Colonic mucosa (tissue), 4 donors: ENCODE measurements at places on chromosomes 3 and 15. TPM values are rescaled to one million over a fixed set of nuclear protein-coding genes. Genes with fewer than 3 reads are reported as not detected.

DNA sequence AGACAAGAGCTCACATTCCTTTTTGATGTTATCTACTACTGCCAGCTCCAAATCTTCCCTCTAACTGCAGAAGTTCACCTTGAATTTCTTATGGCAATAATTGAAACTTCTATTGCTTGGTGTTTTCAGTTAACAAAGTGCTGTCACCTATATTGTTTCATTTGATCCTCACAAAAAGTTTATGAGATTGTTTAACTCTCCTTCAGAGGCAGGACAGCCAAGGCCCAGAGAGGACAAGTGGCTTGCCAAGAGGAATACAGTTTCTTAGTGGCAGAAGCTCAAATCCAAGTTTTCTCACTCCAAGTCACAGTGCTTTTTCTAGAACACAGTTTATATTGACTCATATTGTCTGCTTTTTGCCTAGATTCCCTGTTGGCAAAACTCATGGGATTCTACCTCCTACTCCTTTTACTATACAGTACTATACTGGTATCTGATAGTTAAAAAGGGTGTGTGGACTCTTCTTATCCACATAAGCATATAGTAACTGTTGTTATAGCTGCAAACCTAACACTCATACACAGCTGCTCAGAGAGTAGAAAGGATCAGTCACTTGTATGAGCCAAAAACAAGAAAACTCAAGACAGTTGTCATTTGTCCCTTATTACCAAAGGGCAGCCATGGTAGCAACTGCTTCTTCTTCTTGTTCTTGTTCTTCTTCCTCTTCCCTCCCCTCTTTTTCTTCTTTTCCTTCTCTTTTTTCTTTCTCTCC lies 15.9 kb downstream of the TM4SF4 start:
- no peaks in the 10 kb centered on the region for H3K36me3 ChIP-seq
- H3K27ac ChIP-seq = no peak overlapping the region
- H3K4me3 ChIP-seq = no peak overlapping the region
- H3K27me3 ChIP-seq = no peaks in the 10 kb centered on the region
- no peak for DNase-seq
- H3K4me1 ChIP-seq = no peaks in the 10 kb centered on the region

DNA sequence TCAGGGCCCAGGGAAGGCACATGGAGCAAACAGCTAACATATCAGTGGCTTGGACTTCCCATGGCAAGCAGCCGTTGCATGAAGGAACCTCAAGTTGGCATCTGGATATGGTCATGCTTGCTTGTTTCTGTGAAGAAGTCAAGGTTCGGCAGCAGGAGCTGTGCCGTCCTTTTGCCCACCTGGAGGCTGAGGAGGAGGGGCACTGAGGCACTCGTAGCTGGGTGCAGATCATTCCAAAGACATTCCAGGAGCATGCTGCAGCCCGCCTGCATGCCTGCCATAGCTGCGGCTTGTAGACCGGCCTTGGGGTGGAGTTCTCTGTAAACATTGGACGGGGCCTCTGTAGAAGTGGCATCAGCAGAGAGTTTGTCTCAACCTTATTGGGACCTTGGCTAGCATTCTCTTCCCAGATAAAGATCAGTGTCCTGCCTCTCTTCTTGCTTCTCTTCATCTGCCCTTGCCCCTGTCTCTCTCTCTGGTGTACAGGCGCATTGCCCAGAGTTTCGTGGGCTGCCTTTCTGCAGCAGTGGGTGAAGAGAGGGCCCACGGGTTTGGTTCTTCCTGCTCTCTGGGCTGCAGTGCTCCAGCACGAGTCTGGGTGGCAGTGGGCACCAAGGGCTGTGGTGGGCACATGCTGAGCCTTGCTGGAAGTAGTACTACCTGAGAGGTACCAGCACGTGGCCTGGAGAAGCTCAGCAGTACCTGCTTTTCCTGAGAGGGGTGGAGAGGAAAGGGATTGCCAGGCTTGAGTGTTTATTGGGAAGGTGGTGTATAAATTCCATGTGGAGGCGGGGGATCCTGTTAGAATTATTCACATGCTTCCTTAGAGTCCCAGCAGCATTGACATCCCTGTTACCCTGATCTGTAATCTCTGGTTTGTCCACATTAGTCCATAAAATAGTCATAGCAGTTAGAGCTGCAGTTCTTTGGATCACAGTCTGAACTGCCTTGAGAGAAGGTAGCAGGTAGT lies 49.4 kb downstream of the CHCHD6 start:
- H3K4me3 ChIP-seq = no peak overlapping the region
- H3K36me3 ChIP-seq = no peaks in the 10 kb centered on the region
- no peaks in the 10 kb centered on the region for H3K27me3 ChIP-seq

- H3K4me3 ChIP-seq = no peak overlapping the region
- DNase-seq = no peak
- no peaks in the 10 kb centered on the region for H3K36me3 ChIP-seq
Observed at GRCh38 chr3:175590745-175591144, 731.6 kb downstream of the NAALADL2 start.

DNA sequence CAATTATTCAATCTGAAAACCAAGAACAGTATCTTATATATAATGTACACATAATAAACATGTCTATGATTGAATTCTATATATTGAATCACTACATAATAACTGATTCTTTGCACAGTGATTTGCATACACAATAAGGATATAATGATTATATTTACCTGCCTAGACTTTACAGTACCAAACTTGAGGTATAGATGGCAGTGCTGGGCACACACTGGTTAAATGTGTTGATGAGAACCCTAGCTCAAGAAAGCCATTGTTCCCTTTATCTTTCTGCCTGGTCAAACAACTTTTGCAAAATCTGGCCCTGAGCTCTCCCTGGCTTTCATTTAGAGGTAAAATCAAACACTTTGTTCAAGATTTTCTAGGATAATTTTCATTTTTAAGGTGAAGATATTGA lies 697.7 kb downstream of the TUSC7 start:
- H3K4me1 ChIP-seq = no peaks in the 10 kb centered on the region
- H3K36me3 ChIP-seq = no peaks in the 10 kb centered on the region
- H3K27me3 ChIP-seq = no peaks in the 10 kb centered on the region
- H3K27ac ChIP-seq = no peak overlapping the region
- no peak overlapping the region for H3K4me3 ChIP-seq
- DNase-seq = no peak

GRCh38 chr15:100017140-100017539 lies 283.9 kb upstream of the LYSMD4 start:
- DNase-seq = no peak
- no peak overlapping the region for H3K4me3 ChIP-seq
- H3K27me3 ChIP-seq = no peaks in the 10 kb centered on the region
- H3K4me1 ChIP-seq = no peaks in the 10 kb centered on the region
- no peaks in the 10 kb centered on the region for H3K36me3 ChIP-seq
- no peak overlapping the region for H3K27ac ChIP-seq

DNA sequence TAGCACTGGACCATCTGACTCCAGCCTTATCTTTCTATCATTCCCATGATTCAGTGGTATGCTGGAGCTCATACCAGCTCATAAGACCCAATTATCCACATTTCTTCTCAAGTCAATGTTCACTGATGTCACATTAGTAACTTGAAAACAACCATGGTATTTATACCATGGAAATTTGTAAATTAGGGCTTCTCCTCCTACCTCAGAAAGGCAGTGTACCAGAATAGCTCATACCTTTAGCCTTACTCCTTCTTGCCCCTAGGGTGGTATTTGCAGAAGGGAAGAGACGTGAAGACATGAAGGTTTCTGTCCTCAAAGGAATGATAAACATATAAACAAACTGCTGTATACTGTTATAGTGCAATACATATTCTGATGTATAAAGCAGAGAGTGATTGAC lies 114.2 kb downstream of the NEK11 start:
- H3K27me3 ChIP-seq = no peaks in the 10 kb centered on the region
- H3K4me3 ChIP-seq = no peak overlapping the region
- no peaks in the 10 kb centered on the region for H3K36me3 ChIP-seq
- no peak for DNase-seq
- no peaks in the 10 kb centered on the region for H3K4me1 ChIP-seq

- no peak for DNase-seq
- H3K4me3 ChIP-seq = no peak overlapping the region
- no peaks in the 10 kb centered on the region for H3K4me1 ChIP-seq
- H3K36me3 ChIP-seq = no peaks in the 10 kb centered on the region
- no peaks in the 10 kb centered on the region for H3K27me3 ChIP-seq
- no peak overlapping the region for H3K27ac ChIP-seq
Observed at GRCh38 chr3:173004681-173005080, 136.4 kb downstream of the SPATA16 start.

CFAP44 gene
- 8.5 TPM for total RNA-seq
